ENCODE measurements at places on chromosomes 7 and 10.

DNA sequence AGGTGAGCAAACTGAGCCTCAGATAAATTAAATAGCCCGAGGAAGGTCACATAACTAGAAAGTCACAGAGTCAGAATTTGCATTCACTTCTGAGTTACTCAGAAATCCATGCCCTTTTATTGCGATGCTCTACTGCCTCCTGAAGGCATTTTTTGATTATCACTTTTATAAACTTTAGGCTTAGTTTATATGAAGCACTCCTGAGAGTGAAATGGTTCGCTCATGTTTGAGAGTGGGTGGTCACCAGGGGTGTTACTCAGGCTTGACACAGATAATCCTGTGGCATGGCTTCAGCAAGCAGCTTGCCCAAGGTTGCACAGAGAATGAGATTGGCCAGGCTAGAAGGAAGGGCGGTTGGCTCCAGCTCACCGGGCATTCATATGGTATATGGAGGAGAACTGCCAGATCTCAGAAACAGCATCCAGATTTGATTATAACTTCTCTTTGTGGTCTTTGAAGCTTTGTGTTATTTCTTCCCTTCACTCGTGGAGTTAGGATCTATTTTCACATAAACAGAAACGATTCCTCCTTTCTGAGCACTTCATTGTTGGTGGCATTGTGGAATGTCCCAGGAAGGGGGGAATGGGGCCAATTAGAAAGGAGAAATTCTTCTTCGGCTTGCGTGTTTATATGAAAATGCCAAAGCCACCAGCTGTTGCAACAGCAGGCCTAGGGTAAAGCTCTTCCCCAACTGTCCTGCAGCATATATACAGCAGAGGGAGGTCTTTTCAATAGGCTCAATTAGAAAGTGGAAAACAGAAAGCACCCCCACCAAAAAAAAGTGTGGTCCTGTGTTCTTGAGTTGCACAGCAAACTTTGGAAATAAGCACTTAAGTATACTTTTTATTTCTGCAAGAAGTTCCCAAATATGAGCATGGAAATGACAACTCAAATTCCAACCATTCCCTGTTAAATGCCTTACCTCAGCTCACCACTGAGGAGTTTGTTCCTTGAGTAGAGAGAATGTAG, 628.8 kb downstream of the SUGCT start:
- DNase-seq, result peak; percentile 52

GRCh38 chr10:98915911-98916310, 319.7 kb downstream of the HPSE2 start:
- no peak for DNase-seq

DNA sequence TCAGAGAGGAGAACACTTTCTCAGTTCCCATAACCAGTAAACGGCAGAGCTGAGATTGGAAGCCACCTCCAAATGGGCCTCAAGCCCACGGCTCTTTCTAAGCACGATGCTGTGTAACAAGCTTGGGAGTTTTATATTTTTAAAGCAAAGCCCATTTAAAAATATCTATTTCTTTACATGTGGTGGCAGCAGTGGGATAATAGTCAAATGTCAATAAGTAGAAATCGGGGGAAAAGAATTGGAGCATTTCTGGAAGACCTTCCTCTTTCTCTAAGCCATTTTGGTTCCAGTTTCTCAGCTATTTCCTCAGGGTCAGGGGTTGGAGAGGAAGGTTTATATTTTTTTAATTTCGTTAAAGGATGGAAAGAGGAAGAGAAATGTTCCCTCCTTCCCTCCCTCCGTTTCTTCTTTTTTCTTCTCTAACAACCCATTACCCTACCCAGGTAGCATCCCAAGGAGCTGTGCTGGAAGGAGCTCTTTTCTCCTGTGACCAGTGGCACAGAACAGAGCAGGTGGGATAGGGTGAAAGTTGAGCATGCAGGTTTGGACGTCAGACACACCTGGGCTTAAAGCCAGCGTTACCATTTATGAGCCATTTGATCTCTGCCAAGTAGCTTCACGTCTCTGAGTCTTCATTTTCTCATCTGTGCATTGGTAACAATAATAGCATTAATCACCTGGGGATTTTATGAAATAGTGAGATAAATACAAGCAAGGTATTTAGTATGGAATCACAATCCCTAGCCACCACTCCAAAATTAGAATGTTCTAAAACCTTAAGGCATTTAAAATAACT, 515.7 kb downstream of the RPS24 start:
- DNase-seq, result no peak

GRCh38 chr10:45339894-45340293, 24.5 kb upstream of the OR13A1 start:
- no peak for DNase-seq

- no peak for DNase-seq
Observed at GRCh38 chr10:42551582-42552187, 86.7 kb downstream of the ZNF33B start.

DNA sequence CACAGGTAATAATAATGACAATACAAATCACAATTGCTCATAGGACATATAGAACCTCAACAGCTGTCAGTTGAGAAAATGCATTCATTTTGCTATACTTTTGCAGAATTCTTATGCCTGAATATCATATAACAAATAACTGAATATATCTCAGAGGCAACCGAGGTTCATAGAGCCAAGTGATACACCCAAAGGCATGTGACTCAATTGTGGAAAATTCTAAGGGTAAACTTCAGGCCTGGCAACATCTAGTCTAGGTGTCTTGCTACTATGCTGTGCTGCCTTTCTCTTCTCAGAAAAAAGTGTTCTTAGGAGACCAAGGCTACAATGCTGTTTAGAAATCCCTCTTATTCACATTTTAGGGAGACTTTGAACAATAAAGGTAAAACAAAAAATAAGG, 270.7 kb downstream of the BAMBI start:
- DNase-seq, result no peak

DNA sequence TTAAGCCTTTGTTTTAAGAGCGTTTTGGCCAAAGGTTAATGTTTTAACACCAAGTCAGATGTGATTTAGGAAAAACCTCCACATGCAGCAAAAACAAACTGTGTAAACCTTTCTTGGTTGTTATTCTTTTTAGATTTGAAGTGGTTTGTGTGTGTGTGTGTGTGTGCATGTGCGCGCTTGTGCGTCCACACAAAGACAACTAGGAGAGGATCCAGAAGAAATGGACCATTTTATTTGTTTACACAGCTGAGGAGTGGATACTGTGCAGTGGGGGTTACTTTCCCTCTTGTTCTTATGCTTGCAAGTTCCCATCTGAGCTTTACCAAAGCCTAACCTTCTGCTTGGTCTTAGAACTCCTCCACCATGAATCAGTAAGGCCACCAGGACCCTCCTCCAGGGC, 20.0 kb downstream of the TCF7L2 start:
- no peak for DNase-seq

DNA sequence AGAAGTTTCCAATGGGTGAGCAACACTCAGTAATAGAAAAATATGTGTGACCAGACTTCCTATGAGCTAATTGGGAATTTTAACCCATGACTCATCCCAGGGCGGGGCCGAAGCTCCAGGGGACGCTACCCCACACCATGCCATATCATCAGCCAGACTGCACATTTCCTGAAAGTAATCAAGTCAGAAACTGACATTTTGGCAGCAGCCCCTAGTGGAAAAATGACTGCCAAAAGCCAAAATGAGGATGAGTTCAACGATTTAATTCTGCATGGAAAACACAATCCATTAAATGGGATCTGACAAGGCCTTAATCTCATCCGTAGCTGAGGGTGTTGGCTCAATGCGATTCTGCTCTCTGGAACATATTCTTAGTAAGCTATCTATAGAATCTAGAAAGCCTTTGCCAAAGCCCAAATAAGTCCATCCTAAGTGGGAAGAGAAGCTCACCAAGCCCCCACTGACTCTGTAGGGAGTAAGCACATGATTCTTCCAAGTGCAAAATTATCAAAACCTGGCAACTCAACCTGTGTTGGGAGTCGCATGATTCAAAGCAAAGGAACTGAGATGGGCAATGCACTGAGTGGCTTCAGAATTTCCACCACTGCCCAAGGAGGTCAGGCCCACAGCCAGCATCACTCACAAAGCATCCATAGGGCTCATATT, 93.1 kb upstream of the PDE1C start:
- DNase-seq, result peak; percentile 91

- DNase-seq, result peak; percentile 56
Observed at GRCh38 chr7:100983451-100984187, 14.3 kb downstream of the MUC12 start.

GRCh38 chr10:21515361-21516241, 9.9 kb downstream of the SKIDA1 start:
- DNase-seq, result no peak

GRCh38 chr7:139658908-139659675, 118.7 kb downstream of the HIPK2 start:
- DNase-seq, result no peak

DNA sequence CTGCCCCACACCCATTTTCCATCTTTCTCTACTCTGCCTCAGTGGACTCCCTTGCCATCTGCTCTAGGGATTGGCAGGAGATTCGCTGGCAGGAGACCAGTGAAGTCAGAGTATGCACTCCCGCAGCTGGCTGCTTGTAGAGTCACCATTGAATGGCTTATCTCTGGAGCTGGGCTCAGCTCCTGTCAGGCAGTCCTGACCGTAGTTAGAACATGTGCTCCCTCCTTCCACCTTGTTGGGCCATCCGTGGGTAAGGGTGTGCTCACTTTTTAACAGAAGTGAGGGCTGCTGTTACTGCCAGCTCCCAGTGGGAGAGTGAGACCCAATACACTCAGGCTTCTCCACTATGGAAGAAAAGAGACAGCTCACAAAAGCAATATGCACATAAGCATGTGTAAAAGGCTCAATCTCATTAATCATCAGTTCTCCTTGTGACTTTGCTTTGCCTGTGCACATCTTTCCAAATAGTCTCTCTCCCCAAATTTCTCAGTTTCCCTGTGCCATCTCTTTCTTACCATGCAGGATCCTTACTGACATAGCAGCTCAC, 773.3 kb downstream of the GRID1 start:
- DNase-seq, result no peak

DNA sequence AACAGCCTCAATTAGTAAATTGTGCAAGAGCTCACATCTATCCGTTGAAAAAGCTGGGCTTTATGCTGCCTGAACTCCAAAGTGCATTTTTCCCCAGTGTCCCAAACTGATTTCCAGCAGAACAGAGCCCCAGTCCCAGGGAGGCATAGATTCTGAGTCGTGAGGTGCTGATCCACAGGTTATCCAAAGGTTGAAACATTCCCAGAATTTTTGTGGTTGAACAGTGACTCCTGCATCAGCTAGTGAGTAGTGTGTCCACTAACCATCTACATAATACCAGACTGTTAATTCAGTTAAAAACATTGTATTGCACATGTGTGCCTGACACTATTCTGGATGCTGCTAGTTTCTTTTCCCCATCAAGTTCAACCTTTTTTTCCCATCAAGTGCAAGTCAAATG, 761.5 kb downstream of the GATA3 start:
- DNase-seq, result no peak

GRCh38 chr10:94680544-94680943, 3.0 kb upstream of the CYP2C18 start:
- no peak for DNase-seq

DNA sequence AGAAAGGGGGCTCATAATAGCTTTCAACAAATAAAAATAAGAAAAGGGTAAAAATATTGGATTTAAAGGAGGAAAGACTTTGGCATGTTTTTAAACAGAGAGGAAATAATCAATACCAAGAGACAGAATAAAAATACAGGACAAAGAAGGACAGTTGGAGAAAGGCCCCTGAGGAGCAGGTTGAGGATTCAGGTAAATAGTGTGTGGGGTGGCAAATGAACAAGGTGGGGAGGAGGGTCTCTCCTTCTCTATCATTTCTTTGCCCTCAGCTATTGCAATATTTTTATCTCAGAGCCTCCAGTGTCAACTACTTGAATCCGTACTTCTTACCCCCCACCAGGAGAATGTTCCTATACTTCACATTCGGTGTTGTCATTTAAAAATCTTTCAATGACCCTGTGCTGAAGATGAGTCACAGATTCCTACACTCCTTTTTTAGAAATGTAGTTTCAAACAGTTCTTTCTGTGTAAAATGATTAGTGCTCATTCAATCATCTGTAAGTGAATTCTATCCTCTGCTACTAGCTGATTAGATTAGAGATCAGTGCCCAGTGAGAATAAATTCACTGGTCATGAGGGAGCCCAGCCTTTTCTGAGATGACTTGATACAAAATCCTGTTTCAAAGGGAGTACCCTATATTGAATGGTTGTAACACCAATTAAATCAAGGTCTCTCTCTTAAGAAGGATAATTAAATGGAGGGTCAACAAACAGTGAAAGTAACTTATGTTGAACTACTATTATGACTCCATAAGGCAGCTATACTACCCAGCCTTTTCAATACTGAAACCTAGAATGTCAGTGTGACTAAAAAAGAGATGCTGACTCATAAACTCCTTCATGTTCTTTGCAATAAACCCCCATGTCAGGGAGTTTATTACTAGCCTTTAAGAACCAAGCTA, 50.4 kb upstream of the WNT16 start:
- DNase-seq, result peak; percentile 76

- no peak for DNase-seq
Observed at GRCh38 chr7:91916051-91916440, 24.6 kb upstream of the AKAP9 start.

DNA sequence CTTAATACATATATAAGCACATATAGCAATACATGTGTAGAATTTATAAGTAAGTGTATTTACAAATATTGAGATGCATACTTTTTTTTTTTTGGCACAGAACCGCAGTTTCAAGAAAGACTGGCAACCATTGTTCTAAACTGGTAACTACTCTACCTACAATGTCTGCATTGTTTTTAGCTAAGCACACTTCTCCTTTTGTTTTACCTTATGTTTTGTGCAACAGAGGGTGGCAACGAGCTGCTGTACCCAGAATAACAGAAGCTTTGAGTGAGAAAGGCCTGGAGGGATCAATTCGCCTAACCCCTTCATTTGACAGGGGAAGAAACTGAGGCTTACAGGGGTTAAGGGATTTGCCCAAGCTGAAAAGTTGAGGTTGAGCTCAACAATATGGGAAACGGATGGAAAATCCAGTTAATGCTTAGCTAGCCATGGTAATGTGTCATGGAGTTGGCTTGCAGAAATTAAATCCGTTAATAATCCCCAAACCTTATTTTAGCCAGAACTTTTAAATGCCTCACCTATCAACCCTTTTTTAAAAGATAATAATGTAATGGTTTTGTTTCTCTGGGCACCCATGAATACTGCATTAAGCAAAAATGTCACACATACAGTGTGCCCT, 25.5 kb downstream of the FZD1 start:
- no peak for DNase-seq

- DNase-seq, result no peak
Observed at GRCh38 chr10:89668386-89669071, 23.5 kb upstream of the PANK1 start.
